ENCODE measurements at places on chromosomes 3 and 15. TPM values are rescaled to one million over a fixed set of nuclear protein-coding genes. Genes with fewer than 3 reads are reported as not detected.

- peak overlapping the region; percentile 34 for H3K4me3 ChIP-seq
- H3K36me3 ChIP-seq: peaks cover 23% of the 10 kb centered on the region
- H3K27ac ChIP-seq: no peak overlapping the region
- H3K27me3 ChIP-seq: no peaks in the 10 kb centered on the region
- DNase-seq: peak; percentile 49
Measured at GRCh38 chr3:197847866-197848401, 56.9 kb downstream of the LRCH3 start.

DNA sequence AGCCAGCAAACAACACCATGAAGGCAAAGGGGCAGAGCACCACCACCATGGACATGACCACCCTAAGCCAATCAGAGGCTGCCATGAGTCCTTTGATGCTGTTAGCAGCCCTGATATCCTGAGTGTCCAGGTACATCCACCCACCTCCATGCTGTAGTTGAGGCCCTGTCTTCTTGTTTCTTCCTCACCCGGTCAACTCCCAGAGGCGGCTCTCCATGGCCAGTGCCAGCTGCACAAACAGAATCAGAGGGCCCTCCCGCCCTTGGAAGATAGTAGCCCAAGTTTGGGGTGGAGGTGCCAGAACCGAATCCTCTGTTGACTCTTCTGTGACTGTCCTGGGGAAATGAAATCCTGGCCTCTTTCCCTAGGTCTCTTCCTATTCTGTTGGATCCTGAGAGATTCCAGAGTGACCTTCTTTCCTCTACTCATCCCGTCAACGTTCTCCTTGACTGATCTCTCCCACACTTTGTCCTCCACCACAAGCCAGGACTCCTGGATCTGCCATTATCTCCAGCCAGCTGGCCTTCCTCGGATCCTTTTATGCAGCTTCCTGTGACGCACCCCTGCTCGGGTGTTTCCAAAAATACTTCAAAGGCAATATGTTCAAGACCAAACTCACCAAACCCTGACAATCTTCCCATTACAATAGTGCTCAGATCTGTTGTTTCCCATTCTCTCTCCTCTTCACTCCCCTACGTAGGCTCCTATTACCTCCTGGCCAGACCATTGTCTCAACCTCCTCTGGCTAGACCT, 45.4 kb upstream of the DLG1 start:
- DNase-seq: no peak
- no peak overlapping the region for H3K4me3 ChIP-seq
- H3K4me1 ChIP-seq: peaks cover 10% of the 10 kb centered on the region
- H3K27ac ChIP-seq: no peak overlapping the region
- H3K27me3 ChIP-seq: no peaks in the 10 kb centered on the region

GRCh38 chr15:92655178-92655995, at the start of gene FAM174B:
Gene FAM174B (minus strand): TSS chr15:92655775.
- peaks cover 5% of the 10 kb centered on the region for H3K27me3 ChIP-seq
- no peaks in the 10 kb centered on the region for H3K4me1 ChIP-seq
- no peaks in the 10 kb centered on the region for H3K36me3 ChIP-seq
- peak within 1 kb of the TSS; percentile 63 for H3K4me3 ChIP-seq
- no peak within 1 kb of the TSS for H3K27ac ChIP-seq

- H3K27me3 ChIP-seq: no peaks in the 10 kb centered on the region
- no peak for DNase-seq
- H3K27ac ChIP-seq: no peak overlapping the region
- H3K4me3 ChIP-seq: no peak overlapping the region
Measured at GRCh38 chr15:41955807-41956525, 16.4 kb downstream of the EHD4 start.

Gene CAPN3
- 8.6 TPM for total RNA-seq

DNA sequence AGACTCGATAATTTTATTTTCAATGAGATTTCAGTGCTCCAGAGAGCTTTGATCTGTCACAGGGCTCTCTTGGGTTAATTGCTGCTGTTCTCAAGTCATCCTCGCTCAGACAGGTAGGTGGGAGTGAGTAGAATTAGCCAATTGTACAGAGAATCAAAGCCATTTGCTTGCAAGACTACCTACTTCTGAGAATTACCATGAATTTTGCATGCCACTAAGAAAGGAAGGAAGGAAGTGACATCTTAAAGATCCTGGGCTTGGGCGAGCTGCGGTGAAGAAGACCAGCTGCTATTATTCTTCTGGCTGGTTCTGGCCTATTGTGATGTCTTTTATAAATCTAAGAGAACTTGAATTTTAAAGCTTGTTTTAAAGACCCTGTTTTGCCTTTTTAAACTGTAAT, 154.1 kb upstream of the LPP start:
- H3K36me3 ChIP-seq: no peaks in the 10 kb centered on the region
- DNase-seq: no peak
- H3K4me3 ChIP-seq: no peak overlapping the region

DNA sequence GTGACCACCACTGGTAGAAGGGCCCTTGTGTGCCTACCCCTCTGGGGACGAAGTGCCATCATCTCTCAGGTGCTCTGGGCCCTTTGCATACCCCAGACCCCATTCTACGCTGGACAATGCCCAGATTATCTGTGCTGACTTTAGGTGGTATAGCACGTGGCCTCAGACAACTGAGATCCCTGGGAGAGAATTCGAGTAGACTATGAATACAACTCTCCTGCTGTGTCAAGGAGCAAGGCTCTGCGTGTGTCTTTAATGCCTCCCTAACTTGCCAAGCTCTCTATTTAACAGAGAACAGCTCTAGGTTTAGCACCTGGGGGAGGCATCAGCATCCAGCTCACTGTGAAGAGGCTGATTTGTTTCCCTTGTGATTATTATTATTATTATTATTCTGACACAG, 29.1 kb downstream of the FAM3D start:
- no peak overlapping the region for H3K4me3 ChIP-seq
- H3K27ac ChIP-seq: no peak overlapping the region
- 0 out of 2 replicates have a peak, but pooled peaks cover 10% of the 10 kb centered on the region for H3K4me1 ChIP-seq
- no peaks in the 10 kb centered on the region for H3K36me3 ChIP-seq
- DNase-seq: no peak

Gene EXOSC7
- total RNA-seq: 60.7 TPM

GRCh38 chr15:27527490-27528067, 556.6 kb downstream of the GABRG3 start:
- H3K4me1 ChIP-seq: no peaks in the 10 kb centered on the region
- no peak for DNase-seq
- no peaks in the 10 kb centered on the region for H3K27me3 ChIP-seq
- no peak overlapping the region for H3K4me3 ChIP-seq
- H3K27ac ChIP-seq: no peak overlapping the region
- no peaks in the 10 kb centered on the region for H3K36me3 ChIP-seq

- H3K27ac ChIP-seq: no peak overlapping the region
- no peak overlapping the region for H3K4me3 ChIP-seq
- H3K36me3 ChIP-seq: no peaks in the 10 kb centered on the region
- 0 out of 2 replicates have a peak, but pooled peaks cover 3% of the 10 kb centered on the region for H3K27me3 ChIP-seq
- no peak for DNase-seq
Measured at GRCh38 chr3:10756546-10756945, 59.5 kb upstream of the SLC6A11 start.

Gene EXD1
- total RNA-seq: not detected

Gene CCDC54
- total RNA-seq: not detected

DNA sequence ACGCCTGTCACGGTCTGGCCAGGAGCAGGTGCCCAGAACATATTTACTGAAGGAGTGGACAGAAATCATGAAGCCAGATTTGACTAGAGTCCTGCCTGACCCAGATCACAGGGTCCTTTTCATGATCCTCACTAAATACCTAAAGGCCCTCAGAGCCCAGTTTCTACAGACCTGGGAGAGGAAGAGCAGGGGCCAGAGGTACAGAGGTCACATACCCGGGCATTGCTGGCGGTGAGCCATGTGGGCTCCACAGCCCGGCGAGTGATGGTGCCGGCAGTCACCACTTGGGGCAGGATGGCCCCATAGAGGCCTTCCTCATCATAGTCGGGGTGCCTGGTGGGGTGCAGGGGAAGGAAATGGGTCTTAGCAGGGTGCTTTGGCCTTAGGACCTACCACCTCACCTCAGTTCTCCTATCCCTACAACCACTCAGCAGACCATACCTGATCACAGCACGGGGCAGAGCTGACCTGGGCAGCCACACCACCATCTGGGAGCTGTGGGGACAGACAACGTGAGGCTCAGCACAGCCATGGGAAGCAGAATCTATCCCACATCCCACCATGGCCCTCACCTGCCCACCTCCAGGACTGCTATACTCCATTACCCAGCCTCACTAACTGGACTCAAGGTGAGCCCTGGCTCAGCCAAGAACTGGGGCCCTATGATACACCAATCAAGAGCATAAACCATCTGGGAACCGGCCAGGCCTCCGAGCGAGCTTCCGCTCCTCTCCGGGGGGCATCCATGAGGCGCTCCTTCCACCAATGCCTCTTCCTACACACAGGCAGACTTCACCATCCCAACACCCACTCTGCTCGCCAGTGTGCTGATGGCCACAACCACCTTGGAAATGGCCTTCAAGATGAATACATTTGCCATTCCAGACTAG, 12.9 kb downstream of the POLG start:
- H3K27ac ChIP-seq: no peak overlapping the region
- DNase-seq: peak; percentile 27
- no peaks in the 10 kb centered on the region for H3K27me3 ChIP-seq

- H3K36me3 ChIP-seq: no peaks in the 10 kb centered on the region
- peak; percentile 54 for DNase-seq
- no peaks in the 10 kb centered on the region for H3K27me3 ChIP-seq
- no peak overlapping the region for H3K4me3 ChIP-seq
- H3K27ac ChIP-seq: no peak overlapping the region
Measured at GRCh38 chr15:77034695-77035489, 36.0 kb downstream of the TSPAN3 start.

DNA sequence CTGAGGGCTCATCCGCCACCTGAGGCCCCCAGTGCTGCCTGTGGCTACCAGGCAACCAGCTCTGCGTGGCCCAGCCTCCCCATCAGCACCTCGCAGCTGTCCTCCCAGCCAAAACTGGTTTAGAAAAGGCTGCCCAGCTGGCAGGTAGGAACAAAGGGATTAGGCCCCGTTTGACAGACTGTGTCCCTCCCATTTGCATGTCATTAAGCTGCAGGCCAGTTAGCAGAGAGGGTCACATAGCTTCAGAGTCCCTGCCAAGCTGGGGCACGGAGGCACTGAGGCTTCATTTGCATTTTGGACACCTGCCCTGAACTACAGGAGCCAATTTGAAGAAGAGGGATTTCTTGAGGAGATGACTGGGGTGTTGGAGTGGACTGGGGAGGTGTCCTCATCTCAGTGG, 177.9 kb downstream of the TLE3 start:
- no peak for DNase-seq
- no peaks in the 10 kb centered on the region for H3K4me1 ChIP-seq
- H3K4me3 ChIP-seq: no peak overlapping the region
- H3K36me3 ChIP-seq: no peaks in the 10 kb centered on the region
- peaks cover 22% of the 10 kb centered on the region for H3K27me3 ChIP-seq

Gene TMC3
- not detected for total RNA-seq

DNA sequence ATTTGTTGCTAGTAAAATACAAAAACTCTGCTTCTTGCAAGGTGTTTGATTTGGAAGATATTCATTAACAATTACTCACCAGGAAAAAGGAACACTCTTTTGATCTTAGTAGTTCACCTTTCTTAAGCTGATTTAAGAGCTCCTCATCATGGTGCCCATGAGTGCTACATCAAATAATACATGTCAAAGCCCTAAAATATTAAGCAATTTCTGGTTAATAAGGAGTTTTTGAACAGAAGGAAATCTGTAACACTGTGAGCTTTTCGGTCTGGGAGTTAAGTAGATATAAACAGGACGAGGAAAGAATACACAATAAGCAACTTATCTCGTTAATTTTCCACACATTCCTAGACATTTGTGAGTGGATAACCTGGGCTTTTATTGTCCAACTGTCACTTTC, 83.9 kb upstream of the DCBLD2 start:
- DNase-seq: peak; percentile 20
- no peaks in the 10 kb centered on the region for H3K27me3 ChIP-seq
- H3K4me3 ChIP-seq: no peak overlapping the region
- H3K36me3 ChIP-seq: no peaks in the 10 kb centered on the region
- H3K27ac ChIP-seq: peak overlapping the region; percentile 27

Gene C2CD4A
- total RNA-seq: not detected

DNA sequence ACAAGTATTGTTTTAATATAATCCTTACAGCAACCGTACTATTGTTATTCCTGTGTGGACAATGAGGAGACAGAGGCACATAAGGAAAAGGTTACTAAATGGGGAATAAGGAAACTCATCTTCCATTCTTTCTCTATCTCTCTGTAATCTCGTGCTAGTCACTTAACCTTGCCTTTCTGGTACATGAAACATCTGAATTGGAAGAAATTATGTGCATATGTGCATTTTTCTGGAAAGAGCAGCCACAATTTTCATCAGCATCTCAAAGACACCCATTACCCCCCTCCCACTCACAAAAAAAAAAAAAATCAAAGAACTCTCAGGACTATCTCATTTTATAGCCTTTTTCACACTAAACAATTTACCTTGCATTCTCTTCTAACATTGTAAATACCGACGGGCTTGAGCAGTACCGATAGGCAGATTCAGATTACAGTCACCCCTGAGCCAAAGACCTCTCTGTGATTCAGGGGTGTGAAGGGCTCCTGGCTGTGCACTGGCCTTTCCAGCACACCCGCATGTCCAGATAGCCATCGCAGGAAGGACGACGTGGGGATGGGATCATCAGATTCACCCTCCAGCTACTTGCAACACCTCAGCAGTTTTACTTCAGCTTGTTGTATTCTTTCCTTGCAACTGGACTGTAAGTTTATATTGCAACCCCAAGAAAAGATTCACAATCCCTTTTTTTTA, 48.1 kb downstream of the CASR start:
- no peak overlapping the region for H3K4me3 ChIP-seq
- no peaks in the 10 kb centered on the region for H3K36me3 ChIP-seq
- no peaks in the 10 kb centered on the region for H3K4me1 ChIP-seq
- no peak overlapping the region for H3K27ac ChIP-seq
- DNase-seq: no peak

- no peaks in the 10 kb centered on the region for H3K27me3 ChIP-seq
- peaks cover 14% of the 10 kb centered on the region for H3K4me1 ChIP-seq
- H3K4me3 ChIP-seq: no peak overlapping the region
- DNase-seq: no peak
- no peak overlapping the region for H3K27ac ChIP-seq
- no peaks in the 10 kb centered on the region for H3K36me3 ChIP-seq
Measured at GRCh38 chr15:22988811-22989210, 8.6 kb upstream of the CYFIP1 start.

Gene ZNF80
- not detected for total RNA-seq

DNA sequence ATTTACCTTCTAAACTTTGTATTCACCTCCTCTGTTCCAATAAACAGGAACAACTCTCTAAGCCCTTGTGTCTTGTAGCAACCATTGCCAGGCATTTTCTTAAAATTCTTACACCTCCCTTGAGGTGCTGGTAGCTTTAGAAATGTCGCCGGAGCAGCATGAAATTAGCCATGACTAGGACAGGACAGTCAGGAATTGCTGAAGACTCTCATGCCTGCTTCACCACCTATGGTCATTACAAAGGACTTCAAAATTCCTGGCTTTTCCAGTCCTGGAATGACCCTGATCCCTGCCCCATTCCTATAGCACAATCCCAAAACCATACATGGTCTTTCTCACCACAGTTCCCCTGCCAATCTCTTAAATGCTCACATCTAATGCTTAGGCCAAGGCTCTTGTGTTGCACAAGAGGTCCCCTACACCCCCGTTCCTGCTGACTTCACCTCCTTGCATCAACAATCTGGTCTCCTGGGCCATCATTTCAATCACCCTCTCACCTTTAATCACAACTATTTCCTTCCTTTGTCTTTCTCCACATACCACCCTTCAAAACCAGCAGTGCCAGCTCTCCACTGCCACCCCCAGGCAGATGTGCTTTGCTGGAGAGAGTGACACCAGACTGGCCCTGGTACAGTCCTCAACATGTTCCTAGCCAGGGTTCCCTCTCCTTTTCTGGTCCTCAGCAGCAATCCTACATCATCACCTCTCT, 113.2 kb upstream of the TJP1 start:
- H3K4me3 ChIP-seq: no peak overlapping the region
- peak; percentile 29 for DNase-seq
- H3K36me3 ChIP-seq: no peaks in the 10 kb centered on the region
- no peak overlapping the region for H3K27ac ChIP-seq
- peaks cover 43% of the 10 kb centered on the region for H3K4me1 ChIP-seq

Gene VILL
- 6.6 TPM for total RNA-seq

Gene GABRB3
- not detected for total RNA-seq
